Spinal cord (tissue), 10 donors: ENCODE measurements at places on chromosomes 5 and 9. TPM values are rescaled to one million over a fixed set of nuclear protein-coding genes. Genes with fewer than 3 reads are reported as not detected.
A peak's percentile ranks its signal among the peaks of the same experiment; 100 is the strongest.

GRCh38 chr5:143678148-143678905 lies 133.6 kb upstream of the HMHB1 start:
- no peak overlapping the region for H3K4me3 ChIP-seq
- H3K36me3 ChIP-seq = no peaks in the 10 kb centered on the region
- H3K27me3 ChIP-seq = no peaks in the 10 kb centered on the region
- H3K4me1 ChIP-seq = peaks cover 5% of the 10 kb centered on the region
- no peak overlapping the region for H3K27ac ChIP-seq

GRCh38 chr5:173733831-173734501 lies 117.5 kb upstream of the BOD1 start:
- H3K27me3 ChIP-seq = no peaks in the 10 kb centered on the region
- peaks cover 36% of the 10 kb centered on the region for H3K4me1 ChIP-seq
- H3K4me3 ChIP-seq = no peak overlapping the region
- DNase-seq = no peak

- H3K36me3 ChIP-seq = no peaks in the 10 kb centered on the region
- no peak for DNase-seq
- H3K4me1 ChIP-seq = no peaks in the 10 kb centered on the region
- no peak overlapping the region for H3K4me3 ChIP-seq
- no peaks in the 10 kb centered on the region for H3K27me3 ChIP-seq
- no peak overlapping the region for H3K27ac ChIP-seq
Observed at GRCh38 chr5:9947944-9948343, 301.7 kb downstream of the ATPSCKMT start.

DNA sequence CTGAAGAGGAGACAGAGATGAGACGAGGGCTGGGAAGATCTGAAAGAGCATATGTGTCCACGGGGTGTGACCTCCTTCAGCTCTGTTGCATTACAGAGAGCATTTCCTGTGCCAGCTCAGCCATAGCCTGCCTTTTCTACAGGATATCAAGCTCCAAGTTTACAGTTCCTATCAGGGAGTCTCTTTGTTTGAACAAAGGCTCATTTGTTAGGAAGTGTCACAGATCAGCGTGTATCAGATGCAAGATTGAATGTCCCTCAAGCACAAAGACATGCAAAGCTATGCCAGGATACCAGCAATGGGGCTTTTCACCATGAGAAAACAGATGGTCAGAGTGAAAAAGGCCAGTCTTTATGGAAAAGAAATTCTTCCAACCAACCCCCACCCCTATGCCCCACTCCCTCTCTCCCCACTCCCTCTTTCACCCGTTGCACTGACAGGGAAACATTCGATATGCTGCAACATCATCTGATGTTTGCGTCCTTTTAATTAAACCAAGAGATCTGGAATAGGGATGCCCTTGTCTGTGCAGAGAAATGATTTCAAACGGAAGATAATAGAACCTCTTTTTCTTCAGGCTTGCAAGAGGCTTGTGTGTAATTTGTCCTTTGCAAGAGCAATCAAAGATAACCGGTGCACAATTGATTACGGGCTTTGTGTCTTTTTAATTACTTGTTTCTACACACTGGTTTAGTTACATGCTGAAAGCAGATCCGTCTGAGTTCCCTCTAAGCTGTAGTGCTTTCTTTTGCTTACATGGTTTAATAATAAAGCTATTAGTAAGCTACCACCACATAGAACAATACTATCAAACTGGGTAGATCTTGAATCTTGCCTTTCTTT lies 263.1 kb upstream of the RGMB start:
- H3K27ac ChIP-seq = peak overlapping the region; percentile 55
- DNase-seq = no peak
- H3K4me1 ChIP-seq = no peaks in the 10 kb centered on the region
- H3K27me3 ChIP-seq = no peaks in the 10 kb centered on the region
- H3K4me3 ChIP-seq = no peak overlapping the region

- peaks cover 14% of the 10 kb centered on the region for H3K4me1 ChIP-seq
- no peak for DNase-seq
- no peak overlapping the region for H3K4me3 ChIP-seq
- H3K27ac ChIP-seq = peak overlapping the region; percentile 40
- no peaks in the 10 kb centered on the region for H3K36me3 ChIP-seq
Observed at GRCh38 chr9:106621313-106622163, 241.4 kb upstream of the ZNF462 start.

DNA sequence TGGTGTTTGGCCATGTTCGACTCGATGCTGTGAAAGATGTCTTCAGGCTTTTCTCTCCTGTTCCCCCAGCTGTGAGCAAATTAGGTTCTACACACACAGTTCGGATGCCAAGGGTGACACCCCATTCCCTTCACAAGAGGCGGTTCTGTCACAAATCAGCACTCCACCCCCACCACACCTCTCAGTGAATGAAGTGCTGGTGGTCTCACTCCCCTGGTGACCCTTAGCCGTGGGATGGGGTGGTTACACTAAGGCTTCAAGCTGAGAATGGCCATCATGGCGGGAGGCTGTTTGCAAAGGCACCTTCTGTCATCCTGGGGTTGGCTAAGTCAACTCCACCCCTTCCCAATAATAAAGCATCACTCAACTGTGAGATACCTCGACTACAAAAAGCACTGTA lies 26.4 kb downstream of the AMBP start:
- H3K36me3 ChIP-seq = peaks cover 44% of the 10 kb centered on the region
- no peak overlapping the region for H3K4me3 ChIP-seq
- DNase-seq = no peak
- H3K27ac ChIP-seq = no peak overlapping the region
- no peaks in the 10 kb centered on the region for H3K27me3 ChIP-seq

DNA sequence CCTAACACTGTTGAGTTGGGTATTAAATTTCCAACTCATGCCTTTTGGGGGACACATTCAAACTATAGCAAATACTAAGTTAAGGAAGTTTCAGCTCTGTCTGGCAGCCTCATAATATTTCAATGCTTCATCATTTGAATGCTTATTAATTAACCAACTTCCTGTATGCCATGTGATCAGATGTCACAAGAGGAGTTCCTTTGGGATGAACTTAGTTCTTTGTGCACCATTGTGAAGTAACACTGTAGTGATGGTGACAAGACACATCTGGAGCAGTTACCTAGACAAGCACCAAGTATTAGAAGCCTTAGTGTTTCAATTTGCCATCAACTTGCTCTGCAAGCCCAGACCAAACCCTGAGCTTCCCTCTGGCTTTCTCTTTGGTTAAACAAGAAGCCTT lies 90.7 kb upstream of the IL12B start:
- H3K27me3 ChIP-seq = no peaks in the 10 kb centered on the region
- H3K27ac ChIP-seq = no peak overlapping the region
- no peak overlapping the region for H3K4me3 ChIP-seq
- H3K4me1 ChIP-seq = no peaks in the 10 kb centered on the region
- no peak for DNase-seq
- H3K36me3 ChIP-seq = no peaks in the 10 kb centered on the region

DNA sequence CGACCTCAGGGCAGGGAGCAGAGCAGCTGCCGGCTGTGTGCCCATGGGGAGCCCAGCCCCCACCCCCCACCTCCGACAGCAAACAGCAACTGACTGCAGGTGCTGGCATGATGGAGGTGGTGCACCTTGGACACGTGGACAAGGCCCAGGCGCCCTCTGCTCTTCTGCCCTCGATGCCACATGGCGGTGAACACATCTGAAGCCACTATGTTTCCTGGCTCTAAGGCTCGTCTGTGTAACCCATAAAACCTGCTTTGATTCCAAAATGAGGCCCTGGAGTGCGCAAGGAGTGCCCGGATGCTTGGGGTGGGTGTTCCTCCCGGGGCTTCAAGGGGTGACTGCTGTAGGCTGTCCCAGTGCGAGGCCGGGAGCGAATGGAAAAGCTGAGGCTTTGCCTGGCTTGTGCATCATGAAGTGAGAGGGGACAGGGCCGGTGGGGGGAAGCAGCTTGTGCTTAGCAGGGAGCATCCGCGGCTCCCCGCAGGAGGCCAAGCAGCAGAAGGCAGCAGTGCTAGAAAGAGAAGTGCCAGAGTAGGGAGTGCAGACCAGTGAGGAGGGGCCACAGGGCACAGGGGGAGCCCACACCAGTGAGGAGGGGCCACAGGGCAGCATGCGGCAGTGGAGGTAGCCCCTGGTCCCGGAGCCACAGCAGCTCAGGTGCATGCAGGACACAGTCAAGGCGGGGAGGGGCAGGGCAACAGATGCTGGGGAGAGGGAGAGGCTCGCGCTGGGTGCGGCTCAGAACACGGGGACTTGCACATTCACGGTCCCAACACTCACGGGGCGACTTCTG lies 30.0 kb downstream of the NKD2 start:
- H3K4me3 ChIP-seq = no peak overlapping the region
- no peaks in the 10 kb centered on the region for H3K27me3 ChIP-seq
- peaks cover 3% of the 10 kb centered on the region for H3K4me1 ChIP-seq

- no peak for DNase-seq
- no peaks in the 10 kb centered on the region for H3K27me3 ChIP-seq
- no peaks in the 10 kb centered on the region for H3K36me3 ChIP-seq
Observed at GRCh38 chr9:17204611-17205152, 69.8 kb downstream of the CNTLN start.

GRCh38 chr5:135543001-135543484 lies 7.3 kb upstream of the NEUROG1 start:
- no peaks in the 10 kb centered on the region for H3K36me3 ChIP-seq
- no peak overlapping the region for H3K27ac ChIP-seq
- peaks cover 97% of the 10 kb centered on the region for H3K27me3 ChIP-seq

DNA sequence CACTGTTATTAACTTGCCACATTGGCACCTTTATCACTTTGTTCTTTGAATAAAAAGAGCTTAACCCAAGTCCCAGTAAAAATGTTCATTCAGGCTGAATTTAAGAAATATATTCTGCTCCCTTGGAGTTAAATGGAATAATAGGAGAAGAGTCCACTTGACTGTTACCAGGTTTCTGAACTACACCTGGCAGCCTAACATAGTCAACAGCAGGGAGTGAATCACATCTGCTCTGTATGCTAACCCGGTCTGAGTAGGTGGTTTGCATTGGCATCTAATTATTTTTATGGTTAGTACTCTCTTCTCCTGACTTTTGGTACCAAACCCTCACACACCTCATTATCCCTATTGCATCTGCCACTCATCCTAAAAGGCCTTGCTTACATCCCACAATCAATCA lies 86.7 kb downstream of the STK32A start:
- H3K27me3 ChIP-seq = no peaks in the 10 kb centered on the region
- no peak overlapping the region for H3K4me3 ChIP-seq
- H3K36me3 ChIP-seq = no peaks in the 10 kb centered on the region
- H3K27ac ChIP-seq = no peak overlapping the region

DNA sequence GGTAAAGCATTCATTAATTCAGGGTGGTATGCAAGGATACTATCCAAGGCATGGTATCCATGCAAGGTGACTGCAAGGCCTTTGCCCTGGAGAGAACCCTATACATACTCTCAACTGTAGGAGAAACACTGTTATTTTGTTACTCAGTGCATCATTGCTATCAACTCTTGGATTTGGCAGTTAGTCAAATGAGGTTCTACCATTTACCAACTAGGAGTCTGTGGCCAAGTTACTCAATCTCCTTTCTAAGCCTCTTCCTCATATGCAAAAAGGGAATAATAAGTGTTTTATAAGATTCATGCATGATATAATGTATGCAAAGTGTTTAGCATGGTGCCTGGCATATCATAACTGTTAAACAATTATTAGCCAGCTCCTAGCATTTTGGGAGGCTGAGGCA lies 4.0 kb downstream of the PCDHGC3 start:
- H3K4me3 ChIP-seq = peak overlapping the region; percentile 58
- peak overlapping the region; percentile 61 for H3K27ac ChIP-seq
- peaks cover 48% of the 10 kb centered on the region for H3K4me1 ChIP-seq
- H3K36me3 ChIP-seq = peaks cover 8% of the 10 kb centered on the region
- H3K27me3 ChIP-seq = no peaks in the 10 kb centered on the region
- no peak for DNase-seq

DNA sequence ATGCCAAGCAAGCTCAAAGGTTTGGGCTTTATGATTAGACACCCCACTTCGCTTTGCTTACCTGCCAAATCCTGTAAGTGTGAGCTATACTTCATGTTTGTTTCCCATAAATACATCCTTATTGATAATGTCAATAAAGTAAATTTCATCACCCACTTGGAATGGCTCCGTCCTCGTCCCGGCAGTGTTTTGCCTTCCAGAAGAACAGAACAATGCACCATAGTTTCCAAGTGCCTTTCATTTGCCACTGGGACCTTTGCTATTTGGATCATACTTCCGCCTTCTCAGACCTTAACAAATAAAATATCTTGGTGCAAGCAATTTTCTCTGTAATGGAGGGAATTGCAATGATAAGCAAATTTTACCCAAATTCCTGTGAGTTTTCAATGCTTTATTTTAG lies 229.3 kb downstream of the PIK3R1 start:
- H3K36me3 ChIP-seq = no peaks in the 10 kb centered on the region
- no peak overlapping the region for H3K27ac ChIP-seq
- no peak overlapping the region for H3K4me3 ChIP-seq
- no peaks in the 10 kb centered on the region for H3K27me3 ChIP-seq
- no peak for DNase-seq

DNA sequence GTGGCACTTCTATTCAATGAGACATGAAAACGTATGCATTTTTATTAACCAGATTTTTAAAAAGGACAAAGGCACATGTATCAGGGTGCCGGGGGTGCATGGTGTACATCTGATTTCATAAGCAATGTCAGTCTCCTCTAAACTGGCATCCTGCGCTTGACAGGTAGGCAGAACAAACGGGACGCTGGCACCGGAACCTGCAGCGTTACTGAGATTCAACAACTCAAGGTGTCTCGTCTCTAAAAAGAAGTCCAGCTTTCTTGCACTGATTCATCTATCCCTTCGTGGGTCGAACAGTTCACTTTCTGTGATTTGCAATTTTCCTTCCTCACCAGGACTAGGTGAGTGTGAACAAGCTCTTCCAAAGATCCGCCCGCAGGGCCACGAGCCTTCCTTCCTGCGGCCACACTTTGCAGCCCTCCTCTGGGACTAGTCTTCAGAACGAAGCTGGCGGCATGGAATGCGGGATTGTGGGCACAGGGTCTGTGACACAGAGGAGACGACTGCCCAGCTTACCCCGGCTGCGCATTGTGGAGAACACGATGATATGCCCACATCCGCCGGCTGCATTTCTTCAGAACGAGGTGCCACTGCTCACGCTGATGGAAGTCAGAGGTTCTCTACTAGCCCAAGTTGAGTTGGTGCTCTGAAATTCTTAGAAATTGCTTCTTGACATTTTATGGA lies 7.2 kb downstream of the SLC6A3 start:
- H3K27ac ChIP-seq = no peak overlapping the region
- H3K27me3 ChIP-seq = peaks cover 17% of the 10 kb centered on the region
- no peaks in the 10 kb centered on the region for H3K4me1 ChIP-seq
- no peak overlapping the region for H3K4me3 ChIP-seq
- DNase-seq = no peak
- H3K36me3 ChIP-seq = no peaks in the 10 kb centered on the region

- peaks cover 23% of the 10 kb centered on the region for H3K4me1 ChIP-seq
- no peak overlapping the region for H3K4me3 ChIP-seq
- no peaks in the 10 kb centered on the region for H3K27me3 ChIP-seq
- H3K27ac ChIP-seq = no peak overlapping the region
- DNase-seq = no peak
Observed at GRCh38 chr9:105141976-105142250, 102.5 kb upstream of the SLC44A1 start.

The GABRA1 gene
- 25.3 TPM for total RNA-seq

The ANGPTL2 gene
- total RNA-seq = 58.5 TPM

The ARL14EPL gene
- total RNA-seq = not detected

The NEUROG1 gene
- total RNA-seq = not detected

The MEF2C gene
- 77.9 TPM for total RNA-seq

The FCN2 gene
- not detected for total RNA-seq

The TRPM6 gene
- 2.2 TPM for total RNA-seq

The MIGA2 gene
- total RNA-seq = 21.2 TPM

The CEL gene
- 0.30 TPM for total RNA-seq

The PHYHD1 gene
- total RNA-seq = 7.8 TPM

The FOXD4 gene
- total RNA-seq = 0.99 TPM

The PCA3 gene
- 0.50 TPM for total RNA-seq

The MYO10 gene
- total RNA-seq = 27.9 TPM

The ZNF454 gene
- total RNA-seq = 7.7 TPM

The PCDHB9 gene
- total RNA-seq = 3.5 TPM
